ENCODE measurements at places on chromosomes 1 and 21.

- DNase-seq, result no peak
These were observed 176.9 kb upstream of the HMGB4 start for GRCh38 chr1:33687000-33687399.

GRCh38 chr1:39091845-39092645 lies 65.9 kb downstream of the NDUFS5 start:
- no peak for DNase-seq

DNA sequence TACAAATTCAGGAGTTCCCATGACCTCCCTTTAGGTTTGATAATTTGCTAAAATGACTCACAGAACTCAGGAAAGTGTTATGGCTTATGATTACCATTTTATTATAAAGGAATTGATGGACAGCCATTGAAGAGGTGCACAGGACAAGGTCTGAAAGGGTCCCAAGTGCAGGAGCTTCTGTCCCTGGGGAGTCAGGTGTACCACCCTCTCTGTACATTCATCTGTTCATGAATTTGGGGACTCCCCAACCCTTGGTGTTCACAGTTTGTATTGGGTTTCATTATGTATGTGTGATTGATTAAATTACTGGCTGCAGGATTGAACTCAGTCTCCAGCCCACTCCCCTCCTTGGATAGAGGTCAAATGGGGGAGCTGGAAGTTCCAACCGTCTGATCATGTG lies 10.8 kb upstream of the IL10RB start:
- DNase-seq, result no peak

- no peak for DNase-seq
These were observed 146.9 kb upstream of the C1orf174 start for GRCh38 chr1:4046836-4047461.
